Right lung (tissue), 10 donors: ENCODE measurements at places on chromosomes 11 and 22. TPM values are rescaled to one million over a fixed set of nuclear protein-coding genes. Genes with fewer than 3 reads are reported as not detected.
A peak's percentile ranks its signal among the peaks of the same experiment; 100 is the strongest.

DNA sequence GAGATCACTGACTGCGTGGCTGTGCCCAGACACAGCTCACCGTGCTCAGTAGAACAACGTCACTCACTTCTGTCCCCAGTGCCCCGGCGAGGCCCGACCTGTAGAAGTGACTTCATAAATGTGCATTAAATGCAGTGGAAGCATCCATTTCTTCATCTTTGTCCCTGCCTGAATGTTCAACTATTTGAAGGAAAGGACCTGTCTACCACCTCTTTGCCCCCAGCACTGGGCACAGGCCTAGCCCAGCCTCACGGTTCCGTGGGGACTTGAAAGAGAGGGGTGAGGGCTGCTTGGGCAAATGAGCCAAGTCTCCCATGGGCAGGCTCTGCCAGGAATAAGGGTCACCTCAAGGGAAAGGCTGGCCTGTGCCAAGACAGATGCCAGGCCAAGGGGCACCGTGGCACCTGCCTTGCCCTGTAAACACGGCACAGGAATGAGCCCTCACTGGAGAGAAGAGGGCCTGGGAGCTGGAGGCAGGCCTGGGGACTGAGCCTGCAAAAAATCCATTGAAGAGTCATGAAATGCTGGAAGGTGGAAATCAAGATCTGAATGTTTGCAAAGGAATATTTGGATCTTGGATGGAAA lies 845.3 kb downstream of the BRD1 start:
- DNase-seq: no peak

- DNase-seq: no peak
Measured at GRCh38 chr11:73387594-73388264, 11.5 kb downstream of the RELT start.

DNA sequence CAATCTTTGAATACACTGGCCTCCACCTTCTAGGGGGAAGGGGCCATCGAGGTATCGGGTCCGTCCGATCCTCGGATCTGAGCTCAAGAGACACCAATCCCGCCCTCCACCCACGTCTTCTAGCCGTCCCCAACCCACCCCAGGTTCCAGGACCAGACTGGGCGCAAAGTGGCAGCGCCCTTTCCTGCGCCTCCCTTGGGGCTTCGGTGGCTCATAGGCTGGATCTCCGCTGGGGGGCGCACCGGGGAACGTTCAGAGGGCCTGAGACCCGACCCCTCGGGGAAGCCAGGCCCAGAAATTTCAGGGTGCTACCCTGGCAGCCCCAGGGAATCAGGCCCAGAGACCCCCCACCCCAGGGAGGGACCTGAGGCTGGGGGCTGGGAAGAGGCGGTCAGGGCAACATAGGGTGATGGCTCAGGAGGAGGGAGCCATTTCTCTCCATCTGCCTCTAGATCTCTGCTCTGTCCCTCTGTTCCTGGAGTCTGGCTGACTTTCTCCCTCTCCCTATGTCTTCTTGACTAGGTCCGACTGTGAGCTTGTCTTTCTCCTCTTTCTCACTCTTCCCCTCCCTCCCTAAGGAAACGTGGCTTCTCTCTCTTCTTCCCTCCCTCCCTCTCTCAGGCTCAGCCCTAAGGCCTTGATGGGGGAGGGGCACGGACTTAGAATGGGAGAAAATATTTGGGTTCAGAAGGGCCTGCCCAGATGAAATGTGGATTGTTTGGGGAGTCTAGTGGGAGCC lies 1.1 kb downstream of the CREB3L1 start:
- DNase-seq: peak; percentile 55

DNA sequence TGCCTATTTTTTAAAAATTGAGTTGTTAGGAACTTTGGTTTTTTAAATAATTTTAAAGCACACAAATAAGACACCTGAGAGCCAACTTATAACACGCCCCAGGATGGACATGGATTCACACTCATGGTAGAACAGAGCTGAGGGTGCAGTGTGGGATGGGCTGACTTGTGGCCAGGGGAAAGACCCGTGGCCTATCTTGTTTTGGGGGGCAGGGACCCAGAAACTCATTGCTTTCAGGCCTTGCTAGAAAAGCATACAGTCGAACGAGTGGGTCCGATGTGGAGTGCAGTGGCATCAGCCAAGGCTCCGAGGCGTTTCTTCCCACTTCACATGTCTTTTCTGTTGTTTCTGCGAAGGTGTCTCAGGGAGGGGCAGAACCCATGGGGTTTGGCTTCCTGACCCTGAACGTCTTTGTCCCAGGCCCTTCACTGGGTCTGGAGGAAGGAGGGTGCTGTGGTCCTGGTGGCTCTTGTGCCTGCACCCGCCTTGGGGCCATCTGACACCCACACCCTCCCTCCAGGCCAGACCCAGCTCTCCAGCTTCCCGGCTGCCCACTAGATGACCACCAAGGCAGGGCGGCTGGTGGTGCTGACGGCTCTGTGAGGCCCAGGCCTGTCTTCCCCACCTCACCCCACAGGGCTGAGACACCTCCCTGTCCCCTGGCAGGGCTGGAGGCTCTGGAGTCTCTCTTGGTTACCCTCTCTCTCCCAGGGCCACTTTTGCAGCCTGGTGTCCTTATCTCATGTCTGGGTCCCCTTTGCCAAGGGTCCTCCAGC lies 120.8 kb downstream of the KCNQ1 start:
- DNase-seq: no peak

DNA sequence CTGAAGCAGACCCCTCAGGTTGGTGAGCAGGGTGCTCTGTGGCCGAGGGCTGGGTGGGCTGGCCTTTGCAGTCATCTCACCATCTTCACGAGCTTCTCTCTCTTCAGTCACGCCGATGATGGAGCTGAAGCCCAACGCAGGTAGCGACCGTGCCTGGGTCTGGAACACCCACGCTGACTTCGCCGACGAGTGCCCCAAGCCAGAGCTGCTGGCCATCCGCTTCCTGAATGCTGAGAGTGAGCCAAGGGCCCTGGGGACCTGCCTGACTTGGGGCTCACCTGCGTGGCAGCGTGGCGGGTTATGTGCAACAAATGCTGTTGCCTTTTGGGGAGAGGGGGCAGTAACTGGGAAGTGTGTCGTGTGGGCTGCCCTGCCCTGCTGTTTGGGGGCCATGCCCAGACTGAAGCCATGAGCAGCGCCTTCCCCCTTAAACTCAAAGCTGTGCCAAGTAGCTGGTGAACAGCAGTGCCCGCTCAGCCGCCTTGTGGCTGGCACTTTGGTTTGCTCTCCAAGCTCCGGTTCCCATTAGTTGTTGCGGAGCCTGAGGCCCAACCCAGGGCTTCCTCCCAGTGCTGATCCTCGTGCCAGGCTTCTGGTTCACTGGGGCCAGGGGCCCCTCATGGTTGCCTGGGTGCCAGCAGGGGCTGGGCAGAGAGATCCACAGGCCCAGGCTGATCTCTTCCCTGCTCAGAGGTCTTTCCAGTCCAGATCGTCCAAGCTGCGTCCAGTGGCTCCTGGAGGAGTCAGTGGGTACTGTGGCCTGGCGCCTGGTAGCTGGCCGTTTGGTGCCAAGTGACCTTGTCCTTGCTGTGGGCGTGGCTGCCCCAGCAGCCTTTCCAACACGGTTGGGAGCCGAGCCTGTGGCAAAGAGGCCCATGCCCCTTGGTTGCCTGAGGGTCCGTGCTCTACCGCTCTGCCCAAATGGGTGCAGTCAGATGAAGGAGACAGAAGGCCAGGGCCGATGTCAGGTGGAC lies 6.1 kb upstream of the ZDHHC8 start:
- no peak for DNase-seq

DNA sequence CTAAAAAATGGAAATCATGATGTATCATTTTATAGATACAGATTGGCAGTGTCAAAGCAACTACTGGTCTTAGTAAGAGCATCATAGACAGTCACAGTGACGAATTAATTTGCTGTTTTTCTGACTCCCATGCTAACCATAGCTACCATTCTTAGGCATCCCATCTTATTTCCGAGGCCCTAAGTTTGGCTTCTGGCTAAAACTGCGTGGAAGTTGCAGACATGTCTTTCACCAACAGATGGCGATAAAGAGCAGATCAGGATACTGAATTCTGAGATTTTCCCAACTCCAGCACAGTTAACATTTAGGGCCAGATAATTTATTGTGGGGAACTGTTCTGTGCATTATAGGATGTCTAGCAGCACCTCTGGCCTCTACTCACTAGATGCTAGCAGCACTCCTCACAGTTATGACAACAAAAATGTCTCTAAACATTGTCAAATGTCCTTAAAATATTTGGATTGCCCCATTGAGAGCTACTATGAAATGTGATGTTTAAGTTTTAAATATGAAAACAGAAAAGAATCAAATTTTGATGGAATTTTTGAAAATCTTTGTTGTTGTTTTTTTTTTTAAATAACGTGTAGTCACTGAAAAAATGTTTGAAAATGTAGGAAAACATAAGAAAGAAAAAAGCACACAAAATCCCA lies 16.3 kb downstream of the OR2AG2 start:
- DNase-seq: no peak

DNA sequence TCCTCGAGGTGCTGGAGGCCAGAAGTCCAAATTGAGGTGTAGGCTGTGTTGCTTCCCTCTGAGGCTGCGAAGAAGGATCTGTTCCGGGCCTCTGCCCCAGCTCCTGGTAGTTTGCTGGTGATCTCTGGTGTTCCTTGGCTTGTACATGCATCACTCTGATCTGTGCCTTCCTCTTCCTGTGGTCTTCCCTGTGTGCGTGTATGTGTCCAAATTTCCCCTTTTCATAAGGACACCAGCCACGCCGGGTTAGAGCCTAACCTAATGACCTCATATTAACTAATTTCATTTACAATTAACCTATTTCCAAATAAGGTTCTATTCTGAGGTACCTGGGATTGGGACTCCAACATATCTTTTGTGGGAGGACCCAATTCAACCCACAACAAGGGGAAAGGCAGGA lies 21.5 kb downstream of the RIBC2 start:
- DNase-seq: no peak

- DNase-seq: peak; percentile 65
Measured at GRCh38 chr22:29004647-29005371, 56.8 kb downstream of the C22orf31 start.

- no peak for DNase-seq
Measured at GRCh38 chr11:88326099-88326498, 11.4 kb downstream of the CTSC start.

- DNase-seq: no peak
Measured at GRCh38 chr11:116217006-116217405, 555.8 kb downstream of the BUD13 start.

DNA sequence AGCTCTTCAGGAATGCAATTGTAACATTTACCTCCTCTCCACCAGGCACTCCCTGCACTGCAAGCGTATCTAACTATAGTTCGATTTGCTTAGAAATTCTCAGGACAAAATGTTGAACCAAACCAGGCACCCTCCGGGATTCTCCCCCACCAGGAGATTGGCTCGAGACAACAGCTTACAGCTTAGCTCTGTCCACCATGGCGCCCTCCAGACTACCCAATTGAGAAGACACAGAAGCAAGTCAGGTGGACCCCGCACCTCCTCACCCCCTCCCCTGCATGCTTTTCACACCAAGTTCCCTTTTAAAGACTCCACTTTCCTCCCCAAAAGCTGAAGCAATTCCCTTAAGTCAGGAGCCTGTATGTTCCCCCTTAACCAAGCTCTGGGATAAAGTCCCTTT lies 34.7 kb upstream of the RFPL3 start:
- DNase-seq: no peak

GRCh38 chr11:84794663-84795443 lies 832.3 kb downstream of the DLG2 start:
- no peak for DNase-seq

- no peak for DNase-seq
Measured at GRCh38 chr11:102225689-102226568, 91.4 kb upstream of the BIRC3 start.

- no peak for DNase-seq
Measured at GRCh38 chr11:16271258-16271657, 85.1 kb downstream of the SOX6 start.

GRCh38 chr11:126731576-126732142 lies 268.9 kb downstream of the KIRREL3 start:
- no peak for DNase-seq

DNA sequence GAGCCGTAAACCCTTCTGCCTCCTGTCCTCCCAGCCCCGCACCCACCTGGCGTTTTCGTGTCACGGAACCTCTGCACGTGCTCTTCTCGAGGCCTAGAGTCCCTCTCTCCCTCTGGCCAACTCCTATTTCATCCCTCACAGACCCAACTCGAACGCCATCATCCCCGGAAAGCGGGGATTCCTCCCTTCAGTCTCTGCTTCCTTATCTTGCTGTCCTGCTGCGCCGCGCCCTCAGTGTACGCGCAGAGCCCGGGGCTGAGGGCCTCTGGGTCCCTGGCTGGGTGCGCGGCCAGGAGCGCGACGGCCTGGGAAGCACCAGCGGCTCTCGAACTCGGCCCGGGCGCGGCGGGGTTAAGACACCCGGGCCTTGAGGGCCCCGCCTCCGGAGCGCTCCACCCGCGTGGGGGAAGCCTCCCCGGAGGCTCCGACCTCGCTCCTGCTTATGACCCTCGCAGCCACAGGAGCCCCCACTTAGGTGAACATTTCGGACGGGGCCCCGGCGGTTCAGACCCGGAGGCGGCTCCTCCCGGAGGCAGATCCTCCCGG lies 398 bp upstream of the ATG16L2 start:
- DNase-seq: no peak

- DNase-seq: no peak
Measured at GRCh38 chr11:105937331-105937730, 84.7 kb downstream of the MSANTD4 start.

DNA sequence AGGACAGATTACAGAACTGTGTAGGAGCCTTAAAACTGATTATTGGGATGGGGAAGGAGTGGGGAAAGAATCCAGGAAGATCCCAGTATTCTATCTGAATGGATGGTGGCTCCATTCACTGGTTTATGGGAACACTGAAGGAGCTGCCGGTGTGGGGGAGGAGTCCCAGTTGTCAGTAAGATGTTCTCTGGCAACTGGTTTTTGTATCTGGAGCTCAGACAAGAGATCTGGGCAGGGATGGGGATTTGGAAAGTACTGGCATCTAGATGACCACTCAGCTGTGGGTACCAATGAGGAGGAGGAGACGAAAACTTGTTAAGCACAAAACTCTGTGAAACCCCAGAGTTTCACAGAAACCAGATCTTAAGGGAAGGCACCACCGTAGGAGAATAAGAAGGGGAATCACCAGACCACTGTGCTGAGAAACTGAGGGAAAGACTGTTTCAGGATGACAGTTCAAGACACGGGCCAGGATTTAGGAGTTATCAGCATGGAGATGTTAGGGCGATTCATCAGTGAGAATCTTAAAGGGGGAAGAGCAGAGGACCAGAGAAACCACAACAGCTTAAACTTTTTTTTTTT lies 28.1 kb downstream of the LDLRAD3 start:
- DNase-seq: no peak

GRCh38 chr11:34403431-34403830 lies 35.3 kb upstream of the CAT start:
- DNase-seq: no peak

- DNase-seq: no peak
Measured at GRCh38 chr11:76856571-76856970, 4.1 kb upstream of the ACER3 start.

- DNase-seq: no peak
Measured at GRCh38 chr11:63993993-63994392, 7.8 kb downstream of the OTUB1 start.

- DNase-seq: no peak
Measured at GRCh38 chr11:46336563-46337180, 10.6 kb upstream of the DGKZ start.

The NOX4 gene
- 5.4 TPM for polyA plus RNA-seq

The OR6T1 gene
- polyA plus RNA-seq: not detected

The SLC15A3 gene
- polyA plus RNA-seq: 21.0 TPM

The KBTBD3 gene
- polyA plus RNA-seq: 9.7 TPM

The GLB1L3 gene
- polyA plus RNA-seq: 0.13 TPM

The CCDC89 gene
- 4.7 TPM for polyA plus RNA-seq

The LRRC74B gene
- 1.4 TPM for polyA plus RNA-seq

The DEPDC7 gene
- polyA plus RNA-seq: 17.8 TPM

The POU2AF1 gene
- 0.76 TPM for polyA plus RNA-seq

The KCNJ11 gene
- 6.4 TPM for polyA plus RNA-seq

The CFAP300 gene
- 6.0 TPM for polyA plus RNA-seq
